ENCODE measurements at places on chromosomes 3 and 15. TPM values are rescaled to one million over a fixed set of nuclear protein-coding genes. Genes with fewer than 3 reads are reported as not detected.

CYB561D2 gene
- 17.7 TPM for polyA plus RNA-seq

DNA sequence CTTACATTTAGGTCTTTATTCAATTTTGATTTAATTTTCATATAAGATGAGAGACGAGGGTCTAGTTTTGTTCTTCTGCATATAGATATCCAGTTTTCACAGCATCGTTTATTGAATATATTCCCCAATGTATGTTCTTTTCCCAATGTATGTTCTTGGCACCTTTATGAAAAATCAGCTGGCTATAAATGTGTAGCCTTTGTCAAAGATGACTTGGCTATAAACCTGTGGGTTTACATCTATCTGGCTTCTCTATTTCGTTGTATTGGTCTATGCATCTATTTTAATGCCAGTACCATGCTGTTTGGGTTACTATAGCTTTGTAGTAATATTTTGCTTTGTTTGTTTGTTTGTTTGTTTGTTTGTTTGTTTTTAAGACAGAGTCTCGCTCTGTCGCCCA lies 11.7 kb upstream of the IREB2 start:
- DNase-seq: no peak

GRCh38 chr3:52405066-52405465 lies 39.8 kb downstream of the SEMA3G start:
- no peak for DNase-seq

DNA sequence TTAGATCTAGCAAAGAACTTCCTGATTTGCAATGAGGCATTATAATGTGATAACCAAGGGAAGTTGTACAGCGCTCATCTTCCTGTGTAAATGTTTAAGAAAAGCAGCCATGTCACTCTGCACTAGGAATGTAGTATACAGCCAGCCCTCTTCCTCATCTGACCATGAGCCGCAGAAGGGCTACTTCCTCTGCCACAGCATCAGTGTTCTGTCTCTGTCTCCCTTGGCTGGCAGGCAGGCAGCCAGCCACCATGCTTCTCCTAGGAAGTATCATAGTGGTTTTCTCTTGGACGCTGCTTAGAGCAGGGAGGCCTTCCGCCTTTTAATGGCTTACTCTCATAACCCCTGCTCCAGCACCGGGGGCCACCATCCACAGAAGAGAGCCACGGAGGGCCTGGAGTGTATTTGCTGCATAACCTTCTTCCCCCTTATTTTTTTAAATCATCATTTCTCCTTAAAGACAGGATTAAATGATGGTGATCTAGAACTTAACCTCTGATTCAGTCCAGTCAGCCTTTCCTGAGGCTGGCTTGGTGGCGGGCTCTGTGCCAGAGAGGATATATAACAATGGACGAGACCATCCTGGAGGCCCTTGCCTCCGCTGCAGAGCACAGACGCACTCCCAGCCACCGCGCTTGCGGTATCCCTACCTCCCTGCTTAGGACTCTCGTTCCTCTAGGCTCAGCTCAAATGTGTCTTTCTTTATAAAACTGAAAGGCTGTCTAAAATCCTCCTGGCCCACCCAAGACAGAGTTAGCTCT lies 57.3 kb upstream of the PLXNA1 start:
- no peak for DNase-seq

- DNase-seq: no peak
These were observed 4.3 kb upstream of the TIPARP start for GRCh38 chr3:156670077-156670476.

GRCh38 chr3:127546970-127547733 lies 43.4 kb downstream of the TPRA1 start:
- DNase-seq: no peak

GRCh38 chr3:161148832-161149475 lies 43.8 kb upstream of the B3GALNT1 start:
- no peak for DNase-seq

- DNase-seq: peak; percentile 83
These were observed 11.3 kb downstream of the XXYLT1 start for GRCh38 chr3:195259475-195260279.

DNA sequence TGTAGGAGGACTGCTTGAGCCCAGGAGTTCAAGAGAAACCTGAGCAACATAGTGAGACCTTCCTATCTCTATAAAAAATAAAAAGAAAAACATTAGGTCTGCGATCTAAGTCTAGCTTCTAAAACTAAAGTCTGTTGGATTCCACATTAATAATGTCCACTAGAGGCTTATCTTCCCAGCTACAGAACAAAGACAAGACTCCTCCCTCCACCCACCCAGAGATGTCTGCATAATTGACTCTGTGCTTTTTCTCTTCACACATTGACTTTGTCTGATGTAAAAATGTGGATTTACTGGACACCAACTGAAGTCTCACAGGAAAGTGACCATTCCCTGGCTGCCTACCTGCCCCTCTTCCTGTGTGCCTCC lies 91.8 kb downstream of the ATP10A start:
- no peak for DNase-seq

- DNase-seq: no peak
These were observed 526 bp downstream of the GPD1L start for GRCh38 chr3:32106929-32107362.

- DNase-seq: no peak
These were observed 4.2 kb downstream of the HMCES start for GRCh38 chr3:129282727-129283327.

GRCh38 chr3:66033241-66034138 lies 5.2 kb downstream of the MAGI1 start:
- DNase-seq: no peak

GRCh38 chr3:157294491-157294890 lies 134.5 kb upstream of the CCNL1 start:
- no peak for DNase-seq

SPSB4 gene
- 16.5 TPM for polyA plus RNA-seq

NR1I2 gene
- polyA plus RNA-seq: 0.47 TPM

GRCh38 chr15:82174471-82175235 lies 87.9 kb downstream of the EFL1 start:
- DNase-seq: no peak

CTSH gene
- 205 TPM for polyA plus RNA-seq

GRCh38 chr3:49966233-49966942 lies 26.4 kb downstream of the RBM6 start:
- DNase-seq: no peak

CRABP1 gene
- polyA plus RNA-seq: 73.4 TPM

DNA sequence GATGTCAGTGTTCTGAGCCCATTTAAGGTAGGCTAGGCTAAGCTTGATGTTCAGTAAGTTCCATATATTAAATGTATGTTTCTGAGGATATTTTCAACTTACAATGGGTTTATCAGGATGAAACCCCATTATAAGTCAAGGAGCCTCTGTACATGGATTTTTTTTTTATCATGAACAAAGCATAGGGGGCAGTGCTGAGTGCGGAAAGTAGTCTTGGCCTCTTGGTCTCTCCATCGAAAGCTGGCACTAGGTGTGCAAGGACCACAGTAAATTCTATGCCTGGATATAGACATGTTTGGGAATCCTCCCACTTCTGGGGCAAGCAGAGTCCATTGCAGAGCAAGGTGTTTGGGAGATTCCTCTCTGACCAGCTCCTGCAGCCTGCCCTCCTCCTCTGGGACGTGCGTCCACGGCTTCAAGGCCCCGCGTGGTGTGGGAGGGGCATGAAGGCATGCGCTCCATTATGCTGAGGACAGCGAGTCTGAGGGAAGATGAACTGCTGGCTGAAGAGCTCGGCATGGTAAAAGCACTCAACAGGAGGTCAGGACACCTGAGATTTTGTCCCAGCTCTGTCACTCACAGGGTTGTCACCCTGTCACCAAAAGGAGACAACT lies 122.9 kb upstream of the LIPC start:
- DNase-seq: no peak

DNA sequence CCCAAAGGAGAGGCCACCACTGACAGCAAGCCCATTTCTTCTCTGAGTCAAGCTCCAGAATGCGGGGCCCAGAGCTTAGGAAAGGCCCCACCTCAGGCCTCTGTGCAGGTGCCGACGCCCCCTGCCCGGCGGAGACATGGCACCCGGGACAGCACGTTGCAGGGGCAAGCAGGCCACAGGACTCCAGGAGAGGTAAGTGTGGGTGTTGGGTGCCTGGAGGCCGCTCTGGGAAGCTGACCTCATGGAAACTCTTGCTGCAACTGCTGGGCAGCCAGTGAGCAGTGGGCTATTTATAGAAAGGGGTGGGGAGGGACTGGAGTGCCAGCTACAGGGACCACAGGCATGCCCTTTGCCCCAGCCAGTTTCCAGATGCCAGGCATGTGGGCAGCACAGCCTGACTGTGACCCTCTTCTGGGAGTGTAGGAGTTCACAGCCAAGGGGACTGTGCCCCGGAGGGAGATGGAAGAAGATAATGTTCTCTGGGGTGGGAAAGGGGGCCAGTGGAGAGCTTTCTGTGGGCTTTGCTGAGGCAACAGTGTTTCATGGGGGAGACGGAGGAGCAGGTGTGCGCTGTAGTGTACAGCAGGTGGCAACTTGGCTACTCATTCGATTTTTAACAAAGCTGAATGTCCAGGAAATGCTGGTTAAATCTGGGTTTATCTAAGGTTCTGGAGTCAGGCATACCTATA lies 23.7 kb downstream of the ALPK3 start:
- no peak for DNase-seq

GRCh38 chr15:92954578-92954977 lies 54.5 kb downstream of the CHD2 start:
- no peak for DNase-seq

P2RY1 gene
- 3.0 TPM for polyA plus RNA-seq

- no peak for DNase-seq
These were observed 234.2 kb upstream of the ST8SIA2 start for GRCh38 chr15:92159481-92159880.

RHCG gene
- polyA plus RNA-seq: 3.9 TPM

LZTFL1 gene
- polyA plus RNA-seq: 61.8 TPM

- no peak for DNase-seq
These were observed 75.5 kb downstream of the NUP210 start for GRCh38 chr3:13344663-13345062.

- no peak for DNase-seq
These were observed 102.6 kb upstream of the EPHA6 start for GRCh38 chr3:96711816-96712215.

GRCh38 chr3:139319428-139320402 lies 24.1 kb upstream of the MRPS22 start:
- no peak for DNase-seq

DNA sequence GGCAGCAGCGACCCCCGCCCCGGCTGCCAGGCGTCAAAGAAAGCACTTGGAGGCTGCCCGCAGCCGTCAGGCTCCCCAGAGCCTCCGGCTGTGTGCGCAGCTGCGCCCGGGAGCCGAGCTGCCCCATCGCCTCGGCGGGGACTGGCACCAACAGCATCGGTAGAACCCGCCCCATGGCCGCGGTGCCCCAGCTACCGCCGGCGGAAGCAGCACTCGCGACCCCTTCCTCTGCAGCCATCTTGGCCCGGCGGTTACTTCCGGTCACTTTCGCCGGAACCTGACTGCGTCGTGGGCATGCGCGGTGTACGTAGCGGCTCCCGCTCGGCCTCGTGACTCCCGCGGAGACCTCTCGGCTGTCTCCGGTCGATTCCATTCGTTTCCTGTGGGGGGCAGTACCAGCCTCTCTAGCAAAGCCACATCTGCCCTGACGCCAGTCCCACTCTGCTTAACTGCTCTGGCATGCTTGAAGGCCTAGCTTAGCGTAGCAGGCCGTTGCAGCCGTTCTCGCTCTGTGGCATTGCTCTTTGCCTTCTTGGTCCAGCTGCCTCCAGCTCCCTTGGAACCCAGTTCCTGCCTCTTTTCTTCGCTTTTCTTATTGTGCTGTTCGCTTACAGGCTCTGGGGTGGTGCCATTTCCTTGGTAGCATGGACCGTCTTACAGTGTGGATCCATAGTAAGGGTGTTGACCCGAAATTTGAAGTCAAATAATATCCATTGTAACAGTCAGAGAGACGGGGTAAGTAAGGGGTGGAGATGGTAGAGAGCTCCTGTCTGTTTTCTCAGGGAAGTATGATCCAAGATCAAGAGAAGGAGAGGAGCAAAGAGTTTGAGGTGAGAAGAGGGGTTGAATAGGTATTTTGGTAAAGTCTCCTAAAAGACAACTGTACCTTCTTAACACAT lies at the start of gene SPG11:
SPG11 (minus strand) TSS at position 253 of the 899 bp plus-strand sequence; CDS start at position 238, 15 bp downstream.
- peak; percentile 84 for DNase-seq

SH2D7 gene
- polyA plus RNA-seq: 0.64 TPM

DNA sequence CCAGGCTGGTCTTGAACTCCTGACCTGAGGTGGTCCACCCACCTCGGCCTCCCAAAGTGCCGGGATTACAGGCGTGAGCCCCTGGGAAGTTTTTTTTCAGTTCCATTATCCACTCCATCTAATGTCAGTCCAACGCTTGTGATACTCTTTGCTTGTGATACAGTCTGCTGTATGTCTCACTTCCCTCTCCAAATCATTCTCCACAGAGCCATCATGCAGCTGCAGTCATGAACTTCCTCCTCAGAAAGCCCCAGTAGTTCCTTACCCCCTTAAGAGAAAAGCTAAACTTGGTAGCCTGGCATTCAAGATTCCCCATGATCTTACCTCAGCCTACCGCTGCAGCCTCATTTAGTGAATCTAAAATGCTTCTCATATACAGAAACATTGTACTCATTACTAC lies 2.3 kb downstream of the ARPC4 start:
- DNase-seq: no peak

AGTR1 gene
- 23.9 TPM for polyA plus RNA-seq

DNA sequence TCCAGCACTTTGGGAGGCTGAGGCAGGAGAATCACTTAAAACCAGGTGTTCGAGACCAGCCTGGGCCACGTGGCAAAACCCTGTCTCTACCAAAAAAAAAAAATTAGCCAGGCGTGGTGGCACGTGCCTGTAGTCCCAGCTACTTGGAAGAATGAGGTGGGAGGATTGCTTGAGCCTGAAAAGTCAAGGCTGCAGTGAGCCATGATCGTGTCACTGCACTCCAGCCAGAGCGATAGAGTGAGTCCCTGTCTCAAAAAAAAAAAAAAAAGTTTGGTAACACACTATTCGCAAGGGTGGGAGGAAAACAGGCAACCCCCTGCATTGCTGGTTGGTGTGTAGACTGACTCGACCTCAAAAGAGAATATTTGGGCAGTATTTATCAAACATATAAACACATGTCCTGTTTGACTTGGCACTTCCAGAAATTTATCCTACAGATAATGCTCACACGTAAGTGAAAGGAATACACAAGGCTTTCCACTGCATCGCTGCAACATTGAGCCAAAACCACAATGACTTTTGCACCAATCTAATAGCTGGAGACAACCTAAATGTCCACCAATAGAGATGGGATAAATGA lies 3.1 kb upstream of the ANPEP start:
- no peak for DNase-seq

ZNF80 gene
- not detected for polyA plus RNA-seq

GRCh38 chr3:191696348-191696747 lies 235.4 kb downstream of the PYDC2 start:
- no peak for DNase-seq

- no peak for DNase-seq
These were observed 14.5 kb upstream of the LYZL4 start for GRCh38 chr3:42424911-42425310.

DNA sequence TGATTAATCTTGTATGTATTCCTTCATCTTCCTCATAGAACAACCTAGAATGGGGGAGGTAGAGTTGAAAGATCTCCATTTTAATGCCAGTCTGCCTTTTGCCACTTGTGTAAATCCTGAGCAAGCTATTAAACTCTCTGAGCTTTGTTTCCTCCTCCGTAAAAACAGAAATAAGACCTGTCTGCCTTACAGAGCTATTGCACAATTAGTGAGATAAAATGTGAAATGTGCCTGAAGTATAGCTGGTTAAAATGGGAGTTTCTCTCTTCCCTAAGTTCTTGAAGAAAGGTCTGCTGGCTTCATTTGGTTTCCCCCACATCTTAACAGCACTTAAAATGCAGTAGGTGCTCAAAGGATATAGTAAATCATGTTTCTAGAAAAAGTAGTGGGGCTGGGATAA lies 19.0 kb downstream of the ALDH1A2 start:
- no peak for DNase-seq

EXOSC7 gene
- 50.1 TPM for polyA plus RNA-seq
